ENCODE measurements at places on chromosomes 11 and 22.

DNA sequence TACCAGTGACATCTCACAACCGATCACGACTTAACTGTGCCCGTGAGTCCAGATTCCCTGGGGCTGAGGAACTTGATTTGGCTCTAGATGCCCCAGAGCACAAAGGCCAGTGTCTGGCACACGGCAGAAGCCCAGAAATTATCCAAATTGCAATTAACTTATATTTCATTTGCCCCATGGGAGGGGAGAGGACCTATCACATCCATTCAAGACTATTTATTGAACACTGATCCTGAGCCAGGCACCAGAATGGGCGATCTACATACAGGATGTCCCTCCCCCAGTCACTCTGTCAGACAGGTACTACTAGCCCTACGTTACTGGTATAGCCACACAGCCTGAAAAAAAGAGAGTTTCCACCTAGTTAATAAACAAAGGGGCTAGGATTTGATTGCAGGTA lies 5.1 kb downstream of the DNAL4 start:
- no peak for DNase-seq

DNA sequence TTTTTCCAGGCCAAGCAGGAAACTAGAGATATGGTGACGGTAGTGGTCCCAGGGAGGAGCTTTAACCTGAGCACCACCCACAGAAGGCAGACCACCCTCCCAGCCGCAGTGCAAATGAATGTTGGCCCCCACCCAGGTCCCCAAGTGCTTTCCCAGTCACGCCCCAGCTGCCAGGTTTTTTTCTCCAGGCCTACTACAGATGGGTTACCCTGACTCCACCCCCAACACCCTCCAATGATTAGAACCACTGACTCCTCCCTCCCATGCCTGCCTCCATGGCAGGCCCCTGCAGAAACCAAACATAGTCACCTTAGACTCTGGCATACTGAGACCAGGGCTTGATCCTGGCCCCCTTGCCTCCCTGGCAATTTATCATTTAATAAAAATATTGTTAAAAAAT lies 58.7 kb upstream of the CHST1 start:
- no peak for DNase-seq

DNA sequence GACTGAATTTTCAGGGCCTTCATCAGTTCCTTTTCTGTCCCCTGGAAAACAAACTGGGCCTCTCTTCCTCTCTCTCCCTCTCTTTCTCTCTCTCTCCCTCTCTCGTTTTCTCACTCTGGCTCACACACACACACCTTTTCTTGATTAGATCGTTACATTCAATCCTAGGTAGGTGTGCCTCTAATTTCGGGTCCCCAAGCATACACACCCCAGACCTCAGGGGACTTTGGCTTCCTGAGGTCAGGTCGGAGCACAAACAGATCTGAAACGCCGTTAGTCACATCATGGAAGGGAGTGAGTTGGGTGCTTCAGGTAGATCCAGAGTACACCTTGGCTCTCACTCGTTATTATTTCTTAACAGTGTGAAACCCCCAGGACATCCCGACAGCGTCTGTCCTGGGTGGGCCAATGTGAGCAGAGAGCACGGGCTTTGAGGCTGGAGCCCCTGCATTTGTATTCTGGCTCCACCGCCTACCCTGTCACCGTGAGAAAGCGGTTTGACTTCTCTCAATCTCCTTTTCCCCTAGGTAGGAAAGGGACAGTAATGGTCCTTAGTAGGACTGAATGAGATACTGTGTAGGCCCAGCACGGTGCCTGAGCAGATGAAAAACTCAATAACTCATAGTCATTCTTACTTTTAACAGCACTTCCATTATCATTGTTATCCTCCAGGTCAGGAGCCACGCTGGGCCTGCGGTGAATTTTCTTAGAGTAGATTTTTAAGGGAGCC lies 37.3 kb upstream of the POU2AF1 start:
- no peak for DNase-seq

DNA sequence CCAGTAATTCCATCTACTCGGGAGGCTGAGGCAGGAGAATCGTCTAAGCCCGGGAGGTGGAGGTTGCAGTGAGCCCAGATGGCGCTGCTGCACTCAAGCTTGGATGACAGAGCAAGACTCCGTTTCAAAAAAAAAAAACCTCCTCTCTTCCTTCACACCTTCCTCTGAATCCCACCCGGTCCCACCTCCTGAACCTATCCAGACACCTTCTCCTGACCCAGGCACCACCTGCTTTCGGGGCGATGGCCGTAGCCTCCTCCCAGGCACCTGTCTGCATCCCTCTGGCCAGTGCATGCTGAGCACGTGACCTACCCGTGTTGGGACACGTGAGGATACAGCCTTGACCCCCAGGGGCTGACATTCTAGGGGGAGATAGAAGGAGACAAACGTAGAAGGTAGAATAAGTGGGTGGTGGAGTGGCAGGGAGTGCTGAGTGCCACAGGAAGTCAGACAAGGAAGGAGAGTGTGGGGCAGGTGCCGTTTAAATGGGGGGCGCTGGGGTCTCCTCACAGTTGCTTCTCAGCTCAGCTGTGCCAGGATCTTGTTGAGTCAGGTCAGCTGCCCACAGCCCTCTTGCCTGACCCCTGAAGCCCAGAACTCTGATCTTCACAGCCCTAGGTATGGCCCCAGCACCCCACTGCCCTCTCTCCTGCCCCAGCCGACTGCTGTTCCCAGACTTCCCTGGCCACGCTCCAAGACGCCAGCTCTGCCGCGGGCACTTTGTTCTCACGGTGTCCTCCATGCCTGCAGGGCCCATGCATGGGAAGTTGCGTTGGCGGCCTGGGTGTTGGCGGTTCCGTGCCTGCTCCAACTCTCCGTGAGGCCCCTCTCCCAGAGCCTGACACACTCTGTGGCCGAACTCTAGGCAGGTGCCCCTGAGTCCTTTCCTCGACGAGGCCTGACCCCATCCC lies 1.2 kb upstream of the MIOX start:
- DNase-seq: no peak

- no peak for DNase-seq
These were observed 15.3 kb downstream of the PARVA start for GRCh38 chr11:12392672-12393071.

DNA sequence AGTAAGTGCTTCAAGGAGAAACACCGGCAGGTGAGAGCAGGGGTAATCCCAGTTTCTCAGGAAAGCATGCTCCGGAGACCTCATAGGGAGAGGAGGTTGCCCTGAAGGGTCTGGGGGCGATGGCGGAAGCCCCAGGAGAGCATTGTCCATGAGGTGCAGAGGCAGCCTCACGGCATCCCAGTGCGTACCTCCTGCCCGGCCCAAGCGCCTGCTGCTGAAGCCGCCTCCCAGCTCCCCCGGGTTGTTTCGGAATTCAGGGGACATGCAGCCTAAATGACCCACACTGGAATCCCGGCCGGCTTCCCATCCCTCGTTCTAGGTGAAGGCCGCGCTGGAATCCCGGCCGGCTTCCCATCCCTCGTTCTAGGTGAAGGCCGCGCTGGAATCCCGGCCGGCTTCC lies 2.7 kb downstream of the ZBED4 start:
- DNase-seq: no peak

DNA sequence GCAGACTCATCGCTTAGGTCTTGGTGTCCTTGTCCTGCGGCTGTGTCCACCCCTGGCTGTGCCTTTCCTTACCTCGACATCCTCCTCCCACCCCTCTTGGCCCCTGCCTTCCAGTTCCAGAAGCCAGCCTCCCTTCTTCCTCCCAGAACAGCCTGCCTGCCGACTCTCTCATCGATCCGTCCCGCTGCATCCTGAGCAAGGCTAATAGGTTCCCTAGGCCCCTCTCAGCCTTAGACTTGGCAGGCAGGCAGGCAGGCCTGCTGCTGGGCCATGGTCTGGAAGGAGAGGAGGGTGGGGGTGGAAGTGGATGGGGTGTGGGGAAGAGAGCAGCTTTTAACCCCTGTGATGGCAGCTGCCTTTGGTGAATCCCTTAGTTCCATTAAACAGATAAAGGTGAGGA lies 196.7 kb upstream of the TBCEL start:
- DNase-seq: no peak

DNA sequence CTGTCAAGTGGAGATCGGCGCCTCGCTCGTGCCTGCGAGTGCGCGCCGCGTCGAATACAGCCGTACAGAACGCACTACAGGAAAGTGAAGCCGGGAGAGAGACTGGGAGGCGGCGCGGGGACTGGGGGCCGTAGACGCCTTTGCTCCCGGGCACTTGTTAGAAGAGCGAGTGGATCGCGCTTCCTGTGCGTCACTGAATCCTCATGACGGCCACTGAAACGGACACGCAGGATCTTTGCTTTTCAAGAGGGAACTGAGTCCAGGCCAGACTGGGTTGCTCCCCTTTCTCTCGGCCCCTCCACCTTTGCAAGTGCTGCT lies 314 bp downstream of the RIC8A start:
- no peak for DNase-seq

- DNase-seq: no peak
These were observed 263.6 kb downstream of the KIRREL3 start for GRCh38 chr11:126736682-126737572.

- DNase-seq: no peak
These were observed 57.0 kb downstream of the ETS1 start for GRCh38 chr11:128530118-128531074.

GRCh38 chr22:49726022-49726681 lies 101.5 kb downstream of the BRD1 start:
- no peak for DNase-seq

DNA sequence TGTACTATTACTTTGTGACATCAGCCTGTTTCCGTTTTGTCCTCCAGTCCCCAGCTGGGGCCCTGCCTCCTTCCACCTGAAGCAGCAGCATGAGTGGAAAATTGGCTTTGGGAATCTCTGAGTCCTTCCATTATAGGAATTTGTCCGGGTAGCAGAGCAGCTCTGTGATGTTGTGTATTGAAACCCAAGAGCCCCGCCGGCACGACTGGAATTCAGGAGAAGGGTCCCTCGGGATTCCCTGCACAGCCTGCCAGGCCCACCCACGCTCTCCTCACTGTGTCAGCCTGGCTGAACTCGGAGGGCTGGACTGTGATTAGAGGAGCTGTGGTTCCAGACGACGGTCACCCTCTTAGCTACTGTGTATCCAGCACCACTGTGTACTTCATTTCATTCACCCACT lies 18.8 kb upstream of the TSPAN18 start:
- no peak for DNase-seq

DNA sequence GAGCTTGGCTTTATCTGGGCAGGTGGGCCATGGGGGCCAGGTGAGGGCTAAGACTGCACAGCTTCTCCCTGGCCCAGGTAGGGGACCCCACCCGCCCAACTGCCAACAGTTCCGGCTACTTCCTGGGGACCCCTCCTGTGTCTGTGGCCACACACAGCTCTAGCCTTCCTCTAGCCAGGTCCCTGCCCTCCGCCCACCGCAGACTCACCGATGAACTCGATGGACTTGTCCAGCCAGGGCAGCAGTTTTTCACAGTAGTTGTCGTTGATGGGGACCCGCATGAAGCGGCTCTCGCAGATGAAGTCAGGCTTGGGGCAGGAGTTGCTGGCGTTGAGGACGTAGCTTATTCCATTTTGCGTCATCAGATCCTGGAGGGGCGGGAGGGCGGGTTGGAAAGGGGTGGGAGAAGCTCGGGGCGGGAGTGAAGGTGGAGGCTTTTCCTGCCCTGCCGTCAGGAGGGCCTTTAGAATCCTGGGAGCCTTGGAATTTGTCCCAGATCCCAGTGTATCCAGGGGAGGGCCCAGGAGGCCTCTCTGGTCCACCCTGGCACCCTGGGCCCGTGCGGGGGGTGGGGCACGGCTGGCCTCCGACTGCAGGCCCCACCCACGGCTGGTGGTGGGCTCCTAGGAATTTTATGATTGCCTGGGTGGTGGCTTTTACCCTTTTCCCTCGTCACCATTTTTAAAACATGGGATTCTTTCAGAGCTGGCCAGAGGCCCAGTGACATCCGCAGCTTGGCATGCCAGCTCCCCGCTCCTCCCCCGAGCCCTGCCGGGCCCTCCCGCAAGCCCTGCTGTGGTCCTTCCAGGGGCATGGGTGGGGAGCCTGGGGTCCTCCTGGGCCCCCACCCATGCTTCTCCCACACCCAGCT lies 13.9 kb downstream of the DUSP8 start:
- no peak for DNase-seq

GRCh38 chr11:110491577-110492320 lies 62.0 kb downstream of the FDX1 start:
- DNase-seq: no peak

GRCh38 chr22:28788601-28789000 lies 11.8 kb downstream of the XBP1 start:
- DNase-seq: no peak

DNA sequence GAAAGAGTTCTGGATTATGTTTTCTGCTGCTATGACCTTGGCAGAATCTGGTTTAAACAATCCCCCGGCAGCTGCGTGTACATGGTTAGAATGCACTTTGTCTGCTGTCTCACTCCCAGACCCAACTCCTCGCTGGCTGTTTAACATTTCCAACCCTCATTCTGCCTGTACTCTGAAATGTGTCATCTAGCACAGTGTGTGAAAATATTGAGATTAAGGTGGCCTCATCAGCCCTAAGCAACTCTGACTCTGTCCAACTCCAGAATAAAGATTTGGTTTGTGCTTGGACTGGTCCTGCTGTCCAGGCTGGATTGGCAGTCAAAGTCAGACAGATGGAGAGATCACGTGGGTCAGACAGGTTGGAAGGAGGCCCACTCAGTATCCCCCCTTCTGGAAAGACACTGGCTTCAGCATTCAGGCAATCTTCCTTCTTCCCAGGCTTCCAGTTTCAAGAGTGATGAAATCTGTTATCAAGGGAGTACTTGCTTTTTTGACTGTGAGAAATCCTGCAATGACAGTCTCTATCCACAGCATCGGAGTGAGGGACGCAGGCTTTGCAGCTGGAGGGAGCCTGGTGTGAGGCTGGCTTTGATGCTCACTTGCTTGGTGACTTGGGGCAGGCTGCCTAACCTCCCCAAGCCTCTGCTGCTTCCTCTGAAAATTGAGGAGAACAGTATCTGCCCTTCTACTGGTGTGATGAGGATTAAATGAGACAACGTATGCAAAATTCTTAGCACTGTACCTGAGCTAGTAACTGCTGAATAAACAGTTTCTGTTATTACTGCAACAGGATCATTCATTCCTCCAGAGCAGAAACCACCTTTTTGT lies 29.8 kb downstream of the ABTB2 start:
- no peak for DNase-seq

DNA sequence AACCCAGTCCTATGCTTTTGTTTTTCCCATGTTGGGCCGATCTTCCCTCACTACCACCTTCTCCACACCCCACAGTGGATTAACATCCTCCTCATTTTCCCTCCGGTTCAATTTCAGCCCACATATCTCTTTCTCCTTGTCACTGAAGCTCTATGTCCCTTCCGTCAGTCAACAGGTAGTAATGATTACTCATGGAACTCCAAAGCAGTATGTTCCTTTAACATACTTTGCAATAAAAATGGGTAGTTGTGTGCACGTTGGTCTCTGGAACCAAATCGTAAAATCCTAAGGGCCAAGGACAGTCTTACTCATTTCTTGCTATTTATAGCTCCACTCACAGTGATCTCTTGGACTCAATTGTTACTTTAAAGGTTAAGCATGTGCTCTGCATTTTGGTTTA lies 20.2 kb downstream of the AMOTL1 start:
- no peak for DNase-seq
